ENCODE measurements at places on chromosomes 4 and X.
A peak's percentile ranks its signal among the peaks of the same experiment; 100 is the strongest.

DNA sequence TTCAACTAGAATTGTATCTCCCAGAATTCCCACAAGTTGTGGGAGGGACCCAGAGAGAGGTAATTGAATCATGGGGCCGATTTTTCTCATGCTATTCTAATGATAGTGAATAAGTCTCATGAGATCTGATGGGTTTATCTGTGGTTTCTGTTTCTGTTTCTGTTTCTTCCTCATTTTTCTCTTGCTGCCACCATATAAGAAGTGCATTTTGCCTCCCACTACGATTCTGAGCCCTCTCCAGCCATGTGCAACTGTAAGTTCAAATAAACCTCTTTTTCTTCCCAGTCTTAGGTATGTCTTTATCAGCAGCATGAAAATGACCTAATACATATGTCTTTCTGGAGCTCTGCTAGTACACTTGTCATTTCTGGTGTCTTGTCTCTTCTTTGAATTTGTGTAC lies 22.1 kb upstream of the OR13H1 start:
- DNase-seq: no peak

DNA sequence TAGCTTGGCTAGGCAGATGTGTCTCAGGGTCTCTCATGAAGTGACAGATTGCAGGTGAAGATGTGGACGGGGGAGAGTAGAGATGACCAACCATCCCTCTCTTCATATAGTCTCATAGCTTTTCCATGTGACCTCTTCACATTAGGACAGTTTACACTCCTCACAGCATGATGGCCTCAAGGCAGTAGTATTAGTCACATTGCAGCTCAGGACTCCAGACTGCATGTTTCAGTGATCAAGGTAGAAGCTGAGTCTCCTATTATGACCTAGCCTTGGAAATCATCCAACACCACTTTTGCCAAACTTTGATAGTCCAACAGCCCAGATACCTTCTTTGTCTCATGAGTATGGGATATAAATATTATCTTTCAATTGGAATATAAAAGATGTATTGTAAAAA lies 147.7 kb downstream of the GASK1B start:
- no peak for DNase-seq

GRCh38 chr4:95505151-95505550 lies 43.6 kb downstream of the UNC5C start:
- DNase-seq: no peak

DNA sequence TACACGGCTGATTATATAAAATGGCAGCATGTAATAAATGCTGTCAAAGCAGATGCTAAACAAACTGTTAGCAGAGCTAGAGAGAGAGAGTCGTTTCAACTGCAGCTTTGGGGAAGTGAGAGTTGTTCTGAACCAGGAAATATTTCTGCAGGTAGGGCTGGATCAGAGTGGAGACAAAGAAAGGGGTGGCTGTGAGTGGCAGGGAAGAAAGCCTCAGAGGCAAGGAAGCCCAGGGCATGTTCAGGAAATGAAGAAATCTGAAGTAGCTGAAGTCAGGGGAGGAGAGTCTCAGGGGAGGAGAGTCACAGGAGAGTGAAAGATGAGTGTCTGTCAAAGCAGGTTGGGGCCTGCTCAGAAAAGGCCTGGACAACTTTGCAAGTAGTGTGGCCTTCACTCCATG lies 48.4 kb upstream of the RPS6KA3 start:
- DNase-seq: no peak

DNA sequence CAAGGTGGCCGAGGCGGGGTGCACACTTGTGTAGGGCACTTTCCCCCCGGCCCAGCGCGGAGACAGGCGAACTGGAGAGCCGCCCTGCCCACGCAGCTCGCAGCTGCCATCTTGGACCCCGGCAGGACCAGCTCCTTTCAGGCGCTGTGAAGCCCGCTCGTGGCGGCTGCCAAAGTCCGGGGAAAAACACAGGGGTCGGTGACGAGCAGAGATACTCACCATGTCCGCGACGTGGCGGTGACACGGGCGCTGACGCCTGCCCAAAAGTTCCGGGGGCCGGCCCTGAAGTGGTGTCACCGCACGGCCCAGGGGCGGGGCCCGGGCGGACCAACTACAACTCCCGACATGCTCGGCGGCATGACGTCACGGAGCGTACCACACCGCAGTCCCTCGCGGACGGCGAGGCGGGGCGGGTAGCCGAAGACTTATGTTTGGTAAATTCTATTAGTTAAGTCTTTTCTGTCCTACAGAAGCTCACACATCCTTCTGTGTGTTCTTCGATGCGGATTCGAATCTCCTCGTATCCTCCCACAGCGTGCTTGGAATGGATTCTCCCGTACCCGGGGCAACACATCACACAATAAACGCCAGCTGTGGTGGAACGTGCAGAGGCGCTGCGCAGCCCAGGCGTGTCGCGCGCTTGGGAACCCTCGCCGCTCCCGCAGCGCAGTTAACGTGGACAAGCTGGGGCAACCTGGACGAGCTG lies at the start of gene UFSP2:
TSS of gene UFSP2 (minus strand) at position 318 of the 706 bp plus-strand sequence. CDS start at position 222, 96 bp downstream.
- DNase-seq: peak; percentile 90

GRCh38 chr4:143336781-143337599 lies at the start of gene GAB1:
Gene GAB1 (plus strand): TSS chr4:143336876. CDS start chr4:143337189, 313 bp downstream.
- DNase-seq: peak; percentile 78

DNA sequence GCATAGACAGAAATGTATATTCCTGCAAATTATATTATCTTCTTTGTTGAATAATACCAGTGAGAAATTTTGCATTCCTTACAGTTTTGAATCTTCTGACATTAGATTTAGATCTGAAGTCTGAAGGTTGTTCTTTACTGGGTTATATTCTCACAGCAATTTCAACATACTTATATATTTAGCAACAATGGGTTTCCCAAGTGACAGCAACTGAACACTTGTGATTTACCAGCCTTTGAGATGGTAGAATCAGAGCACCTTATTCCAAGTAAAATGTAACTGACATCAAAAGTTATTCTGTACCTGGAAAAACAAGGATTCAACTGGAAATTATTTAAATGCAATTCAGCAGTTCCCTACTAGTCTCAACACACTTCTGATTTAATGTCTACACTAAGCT lies 66.0 kb downstream of the RELL1 start:
- no peak for DNase-seq

- DNase-seq: peak; percentile 71
Measured at GRCh38 chr4:169791527-169792156, 33.9 kb upstream of the HPF1 start.

DNA sequence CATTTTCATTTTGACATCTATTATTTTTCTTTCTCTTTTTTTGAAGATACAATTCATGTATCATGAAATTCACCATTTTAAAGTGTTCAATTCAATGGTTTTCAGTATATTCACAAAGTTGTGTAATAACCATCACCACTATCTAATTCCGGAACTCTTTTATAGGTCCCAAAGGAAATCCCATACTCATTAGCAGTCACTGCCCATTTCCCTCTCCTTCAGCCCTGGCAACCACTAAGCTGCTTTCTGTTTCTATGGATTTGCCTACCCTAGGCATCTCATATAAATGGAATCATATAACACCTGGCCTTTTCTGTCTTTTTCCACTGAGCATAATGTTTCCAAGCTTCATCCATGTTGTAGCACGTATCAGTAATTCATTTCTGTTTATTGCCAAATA lies 3.2 kb upstream of the FGF2 start:
- no peak for DNase-seq

DNA sequence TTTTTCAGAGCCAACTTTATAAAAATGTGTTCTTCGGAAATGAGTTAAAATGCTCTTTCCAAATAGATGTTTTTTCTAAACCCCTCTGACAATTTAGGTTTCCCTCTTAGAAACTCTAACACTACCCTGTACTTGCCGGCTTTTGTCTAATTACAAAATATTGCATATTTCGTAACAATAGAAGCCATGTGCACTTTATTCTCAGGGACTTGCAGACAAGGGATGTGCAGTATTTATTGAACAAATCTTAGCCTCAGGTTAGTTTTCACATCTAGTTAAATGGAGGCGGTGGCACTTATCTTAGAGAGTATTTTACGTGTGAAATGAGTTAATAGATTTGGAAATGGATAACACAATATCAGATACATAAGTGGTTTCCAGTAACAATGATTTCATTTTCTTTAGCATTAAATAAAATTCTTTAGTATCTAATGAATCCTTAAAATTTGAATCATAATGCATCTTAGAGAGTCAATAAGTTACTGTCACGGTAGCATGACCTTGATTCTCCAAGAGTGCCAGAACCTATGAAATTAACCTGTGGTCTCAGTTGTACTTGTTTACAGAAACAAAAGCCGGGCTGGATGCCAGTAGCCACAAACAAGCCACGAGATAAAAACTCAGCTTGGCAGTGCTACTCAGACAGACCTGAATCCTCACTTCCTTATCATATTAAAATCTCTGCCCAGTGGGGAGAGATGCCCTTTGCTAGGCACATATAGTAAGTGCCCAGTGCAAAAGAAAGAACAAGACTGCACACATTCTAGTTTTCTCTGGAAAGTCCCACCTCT lies 772 bp upstream of the PABPC4L start:
- no peak for DNase-seq

DNA sequence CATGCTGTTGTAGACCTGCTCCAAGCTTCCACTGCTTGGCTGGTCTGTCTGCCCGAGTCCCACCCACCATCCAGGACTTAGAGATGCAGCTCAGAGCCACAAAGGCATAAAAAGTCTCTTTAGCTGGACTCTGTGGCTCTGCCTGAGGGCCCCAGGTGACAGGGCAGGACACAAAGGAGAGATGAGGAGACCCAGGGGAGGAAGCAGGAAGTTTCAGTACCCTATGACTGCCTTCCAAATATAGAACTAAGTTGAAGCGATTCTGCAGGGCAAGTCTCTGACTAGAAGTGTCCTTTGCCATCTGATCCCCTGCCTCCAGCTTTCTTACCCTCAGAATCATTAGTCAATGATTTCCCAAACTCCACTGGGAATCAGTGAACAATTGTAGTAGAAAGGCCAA lies 11.2 kb upstream of the CXCR3 start:
- DNase-seq: no peak

GRCh38 chr4:157992038-157992705 lies 180.7 kb downstream of the GASK1B start:
- DNase-seq: no peak

GRCh38 chr4:48187813-48188212 lies 53.8 kb upstream of the TXK start:
- DNase-seq: no peak

- DNase-seq: no peak
Measured at GRCh38 chrX:27591938-27592337, 1.8 kb downstream of the DCAF8L2 start.

GRCh38 chr4:16752150-16752549 lies 146.3 kb downstream of the LDB2 start:
- no peak for DNase-seq

GRCh38 chrX:24242649-24243175 lies 71.2 kb downstream of the SUPT20HL2 start:
- DNase-seq: no peak

DNA sequence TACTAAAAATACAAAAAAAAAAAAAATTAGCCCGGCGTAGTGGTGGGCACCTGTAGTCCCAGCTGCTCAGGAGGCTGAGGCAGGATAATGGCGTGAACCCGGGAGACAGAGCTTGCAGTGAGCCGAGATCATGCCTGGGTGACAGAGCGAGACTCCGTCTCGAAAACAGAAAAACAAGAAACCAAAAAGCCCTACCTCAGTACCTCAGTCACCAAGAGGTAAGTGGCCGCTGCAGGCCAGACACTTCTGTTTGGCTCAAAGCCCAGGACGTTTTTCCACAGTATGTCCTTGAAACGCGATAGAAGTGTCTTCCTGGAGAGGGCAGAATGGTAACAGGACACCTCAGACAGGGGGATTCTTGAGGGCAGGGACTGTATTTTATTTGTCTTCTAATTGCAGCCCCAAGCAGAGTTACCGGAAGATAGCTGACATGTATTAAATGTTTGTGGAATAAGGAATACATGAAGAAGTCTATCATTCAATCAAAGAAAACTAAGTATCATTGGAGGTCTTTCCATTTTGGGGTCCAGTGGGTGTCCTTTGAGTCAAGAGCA lies 63.6 kb downstream of the CLNK start:
- DNase-seq: no peak
